ENCODE measurements at places on chromosomes 6 and 20. TPM values are rescaled to one million over a fixed set of nuclear protein-coding genes. Genes with fewer than 3 reads are reported as not detected.

DNA sequence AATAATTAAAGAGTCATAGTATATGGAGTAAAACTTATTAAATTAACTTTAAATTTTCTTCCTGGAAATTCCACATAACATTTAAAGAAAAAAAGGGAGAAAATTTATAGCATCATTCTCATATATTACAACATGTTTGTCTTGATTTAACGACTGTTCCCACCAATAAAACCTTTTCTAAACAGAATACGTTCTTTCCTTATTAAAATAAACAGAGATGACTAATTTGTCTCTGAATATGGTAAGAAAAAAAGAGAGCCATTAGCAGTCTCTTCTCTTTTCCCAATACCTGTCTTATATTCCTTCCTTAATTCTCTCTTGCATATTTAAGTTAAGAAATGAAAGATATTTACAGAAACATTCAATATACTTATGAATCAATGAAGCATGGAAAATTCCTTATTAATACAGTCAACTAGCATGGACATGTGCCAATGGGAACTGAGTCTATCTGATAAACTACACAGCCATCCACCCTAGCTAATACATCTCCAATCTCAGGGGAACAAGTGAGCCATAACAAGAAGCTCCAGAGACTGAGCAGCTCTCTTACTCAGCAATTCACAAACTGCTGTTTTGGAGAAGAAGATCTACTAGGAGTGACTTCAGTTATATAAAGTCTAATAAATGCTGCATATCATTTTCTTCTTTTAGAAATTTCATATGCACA, 347.1 kb upstream of the MANEA start:
- no peaks in the 10 kb centered on the region for H3K27me3 ChIP-seq
- H3K27ac ChIP-seq = no peak overlapping the region
- ATAC-seq = no peak

DNA sequence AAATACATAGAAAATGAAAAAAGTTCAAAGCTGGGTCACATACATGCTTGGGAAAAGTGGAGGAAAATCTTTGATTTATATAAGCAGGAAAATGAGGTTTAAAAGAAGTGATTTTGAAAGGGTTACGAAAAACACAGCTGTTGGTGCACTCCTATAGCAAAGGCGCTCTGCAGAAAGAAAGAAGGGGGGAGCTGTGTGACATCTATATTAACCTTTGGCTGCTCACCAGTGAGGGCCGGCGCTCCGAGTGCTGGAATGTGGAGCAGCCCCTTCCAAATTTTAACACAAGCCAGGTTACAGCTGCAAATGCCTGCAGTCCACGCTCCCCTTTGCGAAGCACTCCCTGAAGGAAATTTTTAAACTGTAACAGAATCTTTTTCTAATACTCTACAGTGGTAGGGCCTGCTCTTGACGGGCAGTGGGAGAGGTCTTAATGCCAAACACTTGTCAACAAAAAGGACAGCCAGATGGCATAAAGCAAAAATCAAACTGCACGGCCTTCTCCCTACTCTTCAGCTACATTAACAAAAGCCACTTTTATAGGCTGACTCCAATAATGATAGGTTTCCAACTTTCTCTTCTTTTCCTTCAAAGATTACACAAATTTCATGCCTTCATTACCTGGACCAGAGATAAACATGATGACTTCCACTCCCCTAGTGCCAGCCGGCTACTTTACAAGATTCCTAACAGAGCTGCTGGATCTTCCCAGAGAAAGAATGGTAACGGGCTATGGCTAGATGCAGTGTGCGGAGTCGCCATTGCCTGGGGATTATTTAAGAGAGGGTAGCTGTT, 4.8 kb downstream of the BMP7 start:
- H3K27me3 ChIP-seq = peaks cover 95% of the 10 kb centered on the region
- no peak for ATAC-seq
- no peaks in the 10 kb centered on the region for H3K4me1 ChIP-seq

- no peak overlapping the region for H3K27ac ChIP-seq
- H3K4me1 ChIP-seq = peaks cover 85% of the 10 kb centered on the region
- H3K36me3 ChIP-seq = peaks cover 4% of the 10 kb centered on the region
These were observed 39.3 kb downstream of the GFOD1 start for GRCh38 chr6:13447949-13448724.

- H3K4me1 ChIP-seq = no peaks in the 10 kb centered on the region
- no peak for ATAC-seq
- no peaks in the 10 kb centered on the region for H3K27me3 ChIP-seq
- no peaks in the 10 kb centered on the region for H3K36me3 ChIP-seq
- no peak overlapping the region for H3K4me3 ChIP-seq
These were observed 206.0 kb downstream of the SIM1 start for GRCh38 chr6:100258752-100259151.

GRCh38 chr6:107489636-107490565, at the start of gene SOBP:
SOBP (plus strand) TSS chr6:107490117; CDS start chr6:107490617, 500 bp downstream.
- H3K27me3 ChIP-seq = no peaks in the 10 kb centered on the region
- peak; percentile 81 for ATAC-seq
- H3K27ac ChIP-seq = peak within 1 kb of the TSS; percentile 52
- H3K36me3 ChIP-seq = no peaks in the 10 kb centered on the region
- peak within 1 kb of the TSS; percentile 61 for H3K4me3 ChIP-seq

DNA sequence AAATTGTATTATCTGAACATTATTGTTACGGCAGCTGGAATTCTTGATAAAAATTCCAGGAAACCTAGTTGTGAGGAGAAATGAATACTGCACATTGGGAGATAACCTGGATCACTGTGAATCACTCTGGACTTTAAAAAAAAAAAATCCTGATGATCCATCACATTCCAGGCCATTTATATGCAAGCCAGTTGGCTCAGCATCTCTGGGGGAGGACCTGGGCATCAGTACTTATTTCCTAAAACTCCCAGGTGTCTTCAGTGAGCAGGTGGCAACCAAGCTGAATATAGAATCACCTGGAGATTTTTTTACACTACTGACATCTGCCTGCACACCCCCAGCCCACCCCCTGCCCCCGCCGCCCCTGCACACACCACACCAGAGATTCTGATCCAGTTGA, 39.1 kb upstream of the SIRT5 start:
- ATAC-seq = no peak
- no peak overlapping the region for H3K4me3 ChIP-seq
- H3K4me1 ChIP-seq = no peaks in the 10 kb centered on the region
- no peak overlapping the region for H3K27ac ChIP-seq
- no peaks in the 10 kb centered on the region for H3K36me3 ChIP-seq

DNA sequence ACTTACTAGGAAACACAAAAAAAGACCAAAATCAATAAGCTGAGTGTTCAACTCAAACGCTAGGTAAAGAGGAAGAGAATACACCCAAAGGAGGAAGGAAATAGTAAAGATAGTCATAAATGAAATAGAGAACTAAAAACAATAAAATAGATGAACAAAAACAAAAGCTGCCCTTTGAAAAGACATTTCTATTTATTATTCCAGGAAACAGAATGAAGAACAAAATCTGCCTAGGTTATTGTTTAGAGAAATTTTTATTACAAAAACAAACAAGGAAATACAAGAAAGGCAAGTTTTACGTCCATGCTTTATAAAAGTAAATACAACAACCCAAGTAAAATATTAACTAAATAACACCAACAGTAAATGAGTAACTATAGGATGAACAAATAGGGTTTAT, 20.1 kb downstream of the HLA-DMB start:
- no peak overlapping the region for H3K27ac ChIP-seq
- no peak for ATAC-seq
- H3K27me3 ChIP-seq = peaks cover 34% of the 10 kb centered on the region
- H3K4me3 ChIP-seq = no peak overlapping the region
- H3K36me3 ChIP-seq = no peaks in the 10 kb centered on the region

DNA sequence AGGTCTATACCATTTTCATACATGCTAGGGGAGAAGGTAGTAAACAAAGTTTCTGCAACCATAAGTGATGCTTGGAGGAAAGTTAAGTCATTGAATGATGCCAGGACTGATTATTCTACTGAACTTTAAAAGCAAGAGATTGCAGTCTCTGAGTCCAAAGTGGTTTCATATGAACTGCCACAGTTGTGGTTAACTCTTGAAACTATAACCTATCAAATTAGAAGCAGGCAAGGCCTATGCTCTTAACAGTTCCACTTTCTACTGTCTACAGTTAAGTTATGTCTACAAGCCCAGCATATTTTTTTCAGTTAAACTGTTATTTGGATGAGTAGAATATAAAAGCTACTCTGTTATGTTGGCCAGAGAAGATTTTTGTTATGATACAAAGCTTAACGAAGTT, 326.5 kb upstream of the RUNX2 start:
- no peaks in the 10 kb centered on the region for H3K27me3 ChIP-seq
- H3K36me3 ChIP-seq = no peaks in the 10 kb centered on the region
- H3K4me3 ChIP-seq = no peak overlapping the region
- ATAC-seq = no peak
- no peaks in the 10 kb centered on the region for H3K4me1 ChIP-seq
- H3K27ac ChIP-seq = no peak overlapping the region

DNA sequence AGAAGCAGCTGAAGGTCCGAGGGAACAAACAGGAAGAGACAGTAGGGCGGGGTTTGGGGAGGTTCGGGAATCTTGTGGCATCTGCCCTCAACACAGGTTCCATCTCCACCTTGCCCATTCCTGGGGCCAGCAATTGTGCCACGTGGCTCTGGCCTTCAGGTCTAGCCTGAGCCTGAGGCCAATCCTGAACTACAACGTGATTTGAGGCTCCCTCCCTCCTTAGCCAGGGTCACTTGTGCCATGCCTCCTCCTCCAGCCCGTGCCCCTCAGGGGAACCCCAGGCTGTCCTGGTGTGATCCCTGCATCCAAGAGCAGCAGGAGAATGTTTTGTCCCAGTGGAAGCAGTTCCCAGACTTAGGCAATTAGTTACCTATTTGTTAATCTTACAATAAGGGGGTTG, 3.0 kb downstream of the CST9 start:
- no peak for ATAC-seq
- H3K4me3 ChIP-seq = no peak overlapping the region
- no peaks in the 10 kb centered on the region for H3K27me3 ChIP-seq
- H3K4me1 ChIP-seq = peaks cover 3% of the 10 kb centered on the region

DNA sequence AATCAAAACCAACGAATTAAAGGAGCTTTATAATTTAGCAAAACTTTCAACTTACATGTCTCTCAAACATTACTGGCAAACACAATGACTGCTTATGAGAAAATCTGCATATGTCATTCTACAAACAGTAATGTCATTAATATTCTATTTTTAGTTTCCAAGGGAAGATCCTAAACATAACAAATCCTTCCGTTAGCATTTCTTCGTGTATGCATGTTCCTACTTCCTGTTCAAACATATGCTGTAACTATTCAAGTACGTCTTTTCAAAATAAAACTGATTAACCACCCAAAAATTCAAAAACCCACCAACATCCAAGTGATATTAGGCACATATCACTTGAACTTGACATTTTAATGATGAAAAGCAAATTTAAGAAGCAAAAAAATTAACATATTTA, 131.3 kb downstream of the HACE1 start:
- H3K4me1 ChIP-seq = no peaks in the 10 kb centered on the region
- ATAC-seq = no peak
- H3K36me3 ChIP-seq = no peaks in the 10 kb centered on the region
- H3K27me3 ChIP-seq = no peaks in the 10 kb centered on the region
- H3K4me3 ChIP-seq = no peak overlapping the region

GRCh38 chr6:4668271-4669179, 107.7 kb upstream of the CDYL start:
- no peaks in the 10 kb centered on the region for H3K27me3 ChIP-seq
- no peak overlapping the region for H3K27ac ChIP-seq
- no peaks in the 10 kb centered on the region for H3K4me1 ChIP-seq

GRCh38 chr20:5282561-5282960, 34.2 kb downstream of the PROKR2 start:
- H3K4me1 ChIP-seq = no peaks in the 10 kb centered on the region
- H3K36me3 ChIP-seq = no peaks in the 10 kb centered on the region
- no peak overlapping the region for H3K4me3 ChIP-seq
- H3K27ac ChIP-seq = no peak overlapping the region

GRCh38 chr6:157534977-157535339, 154.0 kb downstream of the ZDHHC14 start:
- H3K36me3 ChIP-seq = no peaks in the 10 kb centered on the region
- H3K4me3 ChIP-seq = no peak overlapping the region
- H3K4me1 ChIP-seq = peaks cover 31% of the 10 kb centered on the region
- no peak for ATAC-seq
- H3K27me3 ChIP-seq = no peaks in the 10 kb centered on the region

DNA sequence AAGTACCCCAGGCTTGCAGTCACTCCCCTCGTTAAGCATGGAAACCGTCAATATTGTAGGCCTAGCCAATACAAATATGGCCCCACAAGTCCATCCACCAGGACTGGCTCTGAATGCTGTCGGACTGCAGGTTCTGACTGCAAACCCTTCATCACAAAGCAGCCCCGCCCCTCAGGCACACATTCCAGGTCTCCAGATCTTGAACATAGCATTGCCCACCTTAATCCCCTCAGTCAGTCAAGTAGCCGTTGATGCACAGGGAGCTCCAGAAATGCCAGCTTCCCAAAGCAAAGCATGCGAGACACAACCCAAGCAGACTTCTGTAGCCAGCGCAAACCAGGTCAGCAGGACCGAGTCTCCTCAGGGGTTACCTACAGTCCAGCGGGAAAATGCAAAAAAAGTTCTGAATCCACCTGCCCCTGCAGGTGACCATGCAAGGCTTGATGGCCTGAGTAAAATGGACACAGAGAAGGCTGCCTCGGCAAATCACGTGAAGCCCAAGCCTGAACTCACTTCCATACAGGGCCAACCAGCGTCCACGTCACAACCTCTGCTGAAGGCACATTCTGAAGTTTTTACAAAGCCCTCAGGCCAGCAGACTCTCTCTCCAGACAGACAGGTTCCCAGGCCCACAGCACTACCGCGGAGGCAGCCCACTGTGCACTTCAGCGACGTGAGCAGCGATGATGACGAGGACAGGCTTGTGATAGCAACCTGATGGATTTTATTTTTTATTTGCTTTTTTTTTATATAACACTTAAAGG, 126.2 kb upstream of the EDN1 start:
- H3K27me3 ChIP-seq = no peaks in the 10 kb centered on the region
- no peak for ATAC-seq
- no peaks in the 10 kb centered on the region for H3K4me1 ChIP-seq
- no peak overlapping the region for H3K4me3 ChIP-seq

Gene CYP39A1
- total RNA-seq = 12.5 TPM

Gene CST5
- not detected for total RNA-seq

Gene STMND1
- not detected for total RNA-seq

Gene LY86
- total RNA-seq = 3.9 TPM

Gene ZGPAT
- 51.7 TPM for total RNA-seq

Gene SLCO4A1
- total RNA-seq = 20.2 TPM

Gene TUBB2B
- total RNA-seq = 17.1 TPM

Gene ATRN
- 22.2 TPM for total RNA-seq

Gene RAD21L1
- not detected for total RNA-seq

Gene RUNX2
- 0.16 TPM for total RNA-seq

Measured in gastroesophageal sphincter (tissue), 4 donors.